ENCODE measurements at places on chromosomes 3 and 15.
A peak's percentile ranks its signal among the peaks of the same experiment; 100 is the strongest.

DNA sequence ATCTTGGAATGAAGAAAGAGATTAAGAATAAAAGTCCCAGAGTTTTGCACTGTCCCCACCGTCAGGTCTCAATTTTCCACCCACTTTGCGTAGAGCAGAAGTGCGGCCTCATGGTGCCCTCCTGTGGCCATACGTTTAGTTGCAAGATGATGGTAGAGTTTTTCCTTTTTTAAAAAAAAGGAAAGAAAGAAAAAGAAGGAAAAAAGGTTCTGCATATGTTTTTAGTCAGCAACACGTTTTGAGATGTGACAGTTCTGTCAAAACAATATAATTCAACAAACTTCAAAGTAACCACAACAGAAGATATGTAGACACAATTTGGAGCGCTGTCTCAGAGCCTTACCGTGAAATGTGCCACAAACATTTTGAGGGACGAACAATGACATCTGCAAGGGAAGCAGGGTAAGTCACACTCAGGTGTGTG is 24.6 kb downstream of the EBLN2 start:
- DNase-seq: peak; percentile 42

DNA sequence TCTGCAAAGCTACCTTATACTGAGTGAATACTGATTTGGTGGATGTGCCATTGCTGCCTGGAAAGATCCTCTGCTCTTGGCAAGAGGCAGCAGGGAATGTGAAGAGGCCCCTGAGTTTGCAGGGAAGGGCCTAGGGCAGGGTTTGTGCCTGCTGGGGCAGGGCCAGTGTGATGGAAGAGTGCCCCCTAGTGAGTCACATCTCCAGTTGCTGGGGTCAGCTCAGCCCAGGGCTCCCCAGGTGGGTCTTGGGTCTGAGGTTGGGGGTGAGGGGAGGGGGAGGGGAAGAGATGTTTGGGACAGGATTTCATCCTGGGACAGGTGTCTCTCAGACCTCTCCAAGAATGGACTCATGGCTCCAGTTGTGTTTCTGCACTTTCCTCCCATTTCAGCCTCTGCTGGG is 4.1 kb upstream of the AMOTL2 start:
- no peak for DNase-seq

DNA sequence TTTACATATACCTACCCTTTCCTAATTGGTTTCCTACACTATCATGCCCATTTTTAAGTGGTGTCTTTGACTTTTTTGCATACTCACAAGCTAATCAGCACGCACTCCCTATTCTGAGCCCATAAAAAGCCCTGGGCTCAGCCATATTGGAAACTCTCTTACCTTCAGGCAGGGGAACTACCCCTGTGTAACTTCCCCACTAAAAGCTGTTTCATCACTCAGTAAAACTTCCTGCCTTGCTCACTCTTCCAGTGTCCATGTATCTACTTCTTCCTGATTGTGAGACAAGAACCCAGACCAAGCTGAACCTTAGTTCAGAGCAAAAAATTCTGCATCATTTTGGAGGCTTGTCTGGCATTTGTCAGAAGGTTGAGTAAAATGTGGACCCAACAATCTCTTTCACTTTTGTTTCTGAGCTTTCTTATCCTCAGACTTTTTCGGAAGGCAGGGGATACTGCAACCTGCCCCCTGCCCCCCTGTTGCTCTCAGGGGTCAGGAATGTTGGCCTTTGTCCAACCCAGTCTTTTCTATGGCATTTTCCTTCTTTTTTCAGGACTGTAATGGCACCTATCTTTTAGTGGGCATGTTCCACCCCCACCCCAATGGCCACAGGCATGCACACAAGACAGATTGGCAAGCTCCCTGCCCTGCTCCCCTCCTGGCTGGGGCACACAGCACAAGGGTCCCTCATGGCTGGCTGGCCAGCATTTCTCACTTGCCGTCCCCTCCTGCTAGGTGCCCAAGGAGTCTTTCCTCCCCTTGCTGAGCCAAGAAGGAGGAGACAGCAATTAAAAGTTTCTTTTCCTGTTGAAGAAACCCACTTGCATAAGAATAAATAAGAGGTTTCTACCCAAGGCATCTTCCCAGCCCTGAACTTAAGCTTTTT is 26.3 kb upstream of the TMEM45A start:
- no peak for DNase-seq

- no peak for DNase-seq
Observed at GRCh38 chr3:37574177-37574943, 287.3 kb upstream of the CTDSPL start.

- DNase-seq: no peak
Observed at GRCh38 chr3:134619884-134620445, 30.9 kb downstream of the KY start.

DNA sequence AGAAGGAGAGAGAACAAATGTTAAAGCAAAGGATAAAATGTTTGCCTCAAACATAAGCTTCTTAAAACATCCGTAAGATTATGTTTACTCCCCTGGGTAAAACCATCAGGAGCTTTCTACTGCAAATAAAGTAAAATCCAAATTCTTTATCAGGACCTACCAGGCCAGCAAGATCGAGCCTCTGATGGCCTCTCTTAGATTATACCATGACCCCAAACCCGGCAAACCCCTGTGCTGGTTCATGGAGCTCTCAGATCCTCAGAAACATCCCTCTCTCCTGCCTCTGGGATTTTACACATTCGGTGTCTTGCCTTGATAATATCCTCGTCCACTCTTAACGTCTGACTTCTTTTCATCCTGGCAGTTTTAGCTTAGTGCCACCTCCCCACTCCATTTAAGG is 7.5 kb upstream of the TARS3 start:
- no peak for DNase-seq

DNA sequence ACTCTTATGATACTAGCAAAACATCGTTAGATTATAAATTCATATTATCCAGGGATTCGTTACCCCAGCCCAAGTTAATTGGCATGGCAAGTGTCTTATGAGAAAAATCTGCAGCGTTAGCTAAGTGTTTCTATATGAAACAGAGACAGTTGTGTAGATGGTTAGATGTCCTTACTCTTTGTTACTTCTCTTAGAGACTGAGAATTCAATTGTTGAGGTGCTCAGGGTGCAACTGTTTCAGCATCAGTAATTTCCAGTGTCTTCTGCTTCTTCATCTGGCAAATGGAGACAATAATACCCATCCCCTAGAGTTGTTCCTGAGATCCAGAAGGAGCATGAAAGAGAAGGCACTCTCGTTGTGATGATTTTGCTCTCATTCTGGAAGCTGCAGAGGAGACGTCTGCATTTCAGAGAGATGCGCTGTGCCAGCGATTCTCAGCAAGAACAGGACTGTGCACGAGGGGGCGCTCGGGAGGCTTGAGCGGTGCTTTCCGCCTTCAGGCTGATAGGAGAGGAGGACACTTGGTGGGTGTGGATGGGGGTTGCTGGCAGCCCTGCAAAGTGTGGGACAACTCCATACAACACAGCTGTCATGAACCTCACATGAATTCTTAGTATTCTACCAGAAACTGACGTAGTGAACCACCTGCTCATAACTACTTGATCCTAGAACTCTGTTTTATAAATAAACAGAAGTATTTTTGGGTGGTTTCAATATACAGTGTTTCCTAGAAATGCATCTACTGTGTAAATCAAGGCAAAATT is 39.7 kb upstream of the SPSB4 start:
- DNase-seq: peak; percentile 63

DNA sequence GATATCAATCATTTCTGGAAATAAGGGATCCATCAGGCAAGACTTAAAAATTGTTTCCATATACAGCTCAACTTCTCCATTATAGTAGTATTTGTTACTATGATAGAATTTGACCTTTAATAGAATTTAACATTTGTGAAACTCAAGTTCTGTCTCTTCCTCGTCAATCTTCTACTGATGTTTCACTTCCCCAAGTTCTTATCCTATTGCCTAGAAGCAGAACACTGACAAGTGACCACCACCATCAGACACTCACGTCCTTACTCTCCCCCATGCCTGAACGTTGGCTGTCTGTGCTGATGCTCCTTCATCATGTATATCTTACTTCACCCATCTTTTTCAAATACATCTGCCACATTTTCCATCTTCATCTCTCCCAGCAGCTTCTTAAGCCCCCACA is 26.6 kb upstream of the TAFA4 start:
- no peak for DNase-seq

- no peak for DNase-seq
Observed at GRCh38 chr3:31659246-31659645, 126.5 kb downstream of the STT3B start.

- no peak for DNase-seq
Observed at GRCh38 chr3:180401226-180401625, 200.7 kb upstream of the TTC14 start.

GRCh38 chr15:78938658-78939488 is 6.0 kb downstream of the CTSH start:
- no peak for DNase-seq

DNA sequence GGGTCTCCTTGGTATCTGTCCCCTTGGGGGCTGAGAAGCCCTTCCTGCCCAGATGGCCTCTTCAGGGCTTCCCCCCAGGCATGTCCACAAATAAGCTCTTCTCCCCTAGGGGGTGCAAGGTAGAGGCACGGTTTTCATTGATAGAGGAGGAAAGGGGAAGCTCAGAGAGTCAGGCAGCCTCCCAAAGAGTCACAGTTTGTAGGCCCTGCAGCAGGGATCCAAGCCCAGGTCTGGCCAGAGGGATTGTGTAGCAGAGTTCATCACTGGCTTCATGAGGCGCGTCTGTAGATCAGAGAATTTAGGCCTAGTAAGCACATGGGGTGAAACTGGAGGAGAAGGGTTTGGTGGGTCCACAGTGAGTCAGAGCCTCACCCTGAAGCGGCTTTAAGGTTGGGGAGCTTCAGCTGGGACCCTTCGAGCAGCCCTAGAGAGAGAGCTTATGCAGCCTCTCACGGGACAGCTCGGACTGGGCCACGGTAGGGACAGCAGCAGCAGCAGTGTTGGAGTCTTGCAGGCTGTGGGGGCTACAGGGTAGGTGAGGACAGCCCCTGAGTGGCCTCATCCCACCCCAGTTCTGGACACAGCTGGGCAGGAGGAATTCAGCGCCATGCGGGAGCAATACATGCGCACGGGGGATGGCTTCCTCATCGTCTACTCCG is 37.5 kb upstream of the ESYT3 start:
- no peak for DNase-seq

GRCh38 chr3:126098391-126098858 is 14.5 kb upstream of the SLC41A3 start:
- no peak for DNase-seq

DNA sequence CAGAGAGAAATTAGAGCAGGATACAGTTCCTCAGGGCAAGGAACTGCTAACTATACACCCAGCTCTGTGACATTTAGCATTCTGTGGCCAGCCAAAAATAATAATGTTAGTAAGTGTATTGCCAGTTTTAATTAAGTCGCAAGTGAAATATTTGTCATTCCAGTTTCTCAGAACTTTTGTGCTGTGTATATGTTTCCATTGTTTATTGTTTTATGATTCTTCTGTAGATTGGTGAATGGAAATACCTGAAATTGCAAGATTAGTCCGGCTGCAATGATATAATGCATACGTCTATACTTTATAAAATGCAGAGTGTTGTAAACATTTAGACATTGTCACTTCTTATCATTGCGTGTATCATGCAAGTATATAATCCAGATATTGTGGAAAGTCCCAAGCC is 351.3 kb upstream of the GRM7 start:
- no peak for DNase-seq

- DNase-seq: no peak
Observed at GRCh38 chr3:52442409-52443267, 2.3 kb downstream of the SEMA3G start.

DNA sequence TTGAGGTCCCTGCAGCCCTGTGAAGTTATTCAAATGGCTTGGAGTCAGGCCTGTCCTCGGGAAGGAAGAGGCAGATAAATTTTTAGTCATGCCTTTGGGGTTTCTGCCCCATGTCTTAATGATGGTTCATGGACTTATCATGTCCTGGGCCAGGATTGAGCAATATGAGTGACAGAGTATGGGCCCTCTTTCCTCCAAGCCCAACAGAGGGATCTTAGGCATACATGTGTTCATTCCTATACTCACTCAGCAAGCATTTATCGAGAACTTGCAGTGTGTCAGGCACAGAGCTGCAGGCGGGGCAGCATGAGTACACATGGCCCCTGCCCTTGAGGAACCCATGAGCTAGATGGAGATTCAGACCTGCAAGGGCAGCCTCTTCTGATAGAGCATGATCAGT is 6.2 kb downstream of the ESYT3 start:
- DNase-seq: no peak

DNA sequence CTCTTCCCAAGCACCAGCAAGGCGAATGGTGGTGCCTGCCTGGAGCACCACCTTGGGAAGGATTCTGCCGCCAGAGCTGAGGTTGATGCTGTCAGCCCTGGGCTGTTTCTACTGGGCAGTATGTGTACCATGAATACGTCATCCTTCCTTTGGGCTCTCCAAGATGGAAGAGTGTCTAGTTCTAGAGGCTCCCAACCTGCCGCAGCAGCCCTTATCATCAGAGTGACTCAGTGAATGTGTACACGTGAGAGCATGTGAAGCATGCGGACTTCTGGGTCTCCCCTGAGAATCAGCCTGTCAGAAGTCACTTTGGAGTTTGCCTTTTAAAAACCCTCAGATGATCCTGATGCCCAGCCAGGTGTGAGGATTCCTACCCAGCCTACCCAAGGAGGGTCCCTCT is 20.9 kb downstream of the PLA2G4D start:
- no peak for DNase-seq

DNA sequence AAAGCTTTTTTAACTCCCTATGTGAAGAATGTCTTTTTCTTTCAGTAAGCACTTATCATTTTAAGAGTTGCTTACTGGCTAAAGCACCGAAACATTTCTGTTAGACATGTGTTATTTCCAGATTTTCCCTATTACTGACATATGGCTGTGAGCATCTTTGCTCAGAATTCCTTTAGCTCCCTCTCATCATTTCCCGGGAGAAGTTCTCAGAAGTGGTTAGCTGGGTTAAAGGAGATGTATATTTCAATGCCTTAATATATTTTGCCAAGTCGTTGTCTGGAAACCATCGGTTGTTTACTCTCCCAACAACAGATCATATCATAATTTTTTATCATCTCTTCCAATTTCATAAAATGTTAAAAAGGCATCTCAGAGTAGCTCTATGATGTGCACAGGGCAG is 396.5 kb downstream of the OCA2 start:
- DNase-seq: no peak

- no peak for DNase-seq
Observed at GRCh38 chr3:108152274-108152673, 61.4 kb upstream of the CD47 start.

All from activated CD4-positive, alpha-beta T cell treated with anti-CD3 and anti-CD28 coated beads, Interleukin-2, amount 50 U/mL, for 4 hours (primary cell).